A549 treated with AZD2906 at 1 μM for 4 hours (cell line): ENCODE measurements at places on chromosomes 4 and X. TPM values are rescaled to one million over a fixed set of nuclear protein-coding genes. Genes with fewer than 3 reads are reported as not detected.

Gene HGFAC
- 0.09 to 0.26 TPM (median 0.14 TPM) in 5 replicates for total RNA-seq

Gene FTSJ1
- 68.4 to 73.6 TPM (median 70.8 TPM) in 5 replicates for total RNA-seq

Gene CT45A6
- total RNA-seq, result not detected in 5 replicates

Gene NKX3-2
- total RNA-seq, result 0.03 to 0.17 TPM (median 0.10 TPM) in 5 replicates

Gene PDE5A
- total RNA-seq, result 0.29 to 0.62 TPM (median 0.30 TPM) in 5 replicates
